ENCODE measurements at places on chromosomes 3 and 15. TPM values are rescaled to one million over a fixed set of nuclear protein-coding genes. Genes with fewer than 3 reads are reported as not detected.

Gene CFAP91
- polyA plus RNA-seq, result 5.2 TPM

Gene CPB1
- polyA plus RNA-seq, result 1.9 TPM

Gene XYLB
- 30.1 TPM for polyA plus RNA-seq

Gene GJD2
- 0.09 TPM for polyA plus RNA-seq

Gene DNAJA4
- polyA plus RNA-seq, result 27.3 TPM

Gene NAALADL2
- polyA plus RNA-seq, result 6.5 TPM

Gene PPP2R3A
- 7.4 TPM for polyA plus RNA-seq

Gene OR5K2
- polyA plus RNA-seq, result 0.40 TPM
